T-helper 1 cell (primary cell): ENCODE measurements at places on chromosomes 12 and 14.

DNA sequence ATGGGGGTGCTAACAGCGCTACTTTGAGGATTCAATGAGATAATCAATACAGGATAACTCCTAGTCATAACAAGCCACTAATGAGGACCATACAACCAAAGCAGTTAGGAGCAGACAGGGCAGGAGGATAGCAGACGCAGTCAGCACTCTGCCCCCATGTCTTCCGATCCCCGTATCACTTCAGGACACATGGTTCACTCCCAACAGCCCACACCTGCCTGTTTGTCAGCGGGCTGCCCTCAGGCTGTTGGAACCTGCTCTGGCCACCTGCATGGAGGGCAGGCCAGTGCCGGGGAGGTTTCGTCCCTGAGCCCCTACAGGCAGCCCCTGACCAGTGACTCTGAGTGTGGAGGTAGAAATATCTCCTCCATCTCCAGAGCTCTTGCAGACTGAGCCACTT, 37.1 kb upstream of the LTBP2 start:
- no peak for DNase-seq

DNA sequence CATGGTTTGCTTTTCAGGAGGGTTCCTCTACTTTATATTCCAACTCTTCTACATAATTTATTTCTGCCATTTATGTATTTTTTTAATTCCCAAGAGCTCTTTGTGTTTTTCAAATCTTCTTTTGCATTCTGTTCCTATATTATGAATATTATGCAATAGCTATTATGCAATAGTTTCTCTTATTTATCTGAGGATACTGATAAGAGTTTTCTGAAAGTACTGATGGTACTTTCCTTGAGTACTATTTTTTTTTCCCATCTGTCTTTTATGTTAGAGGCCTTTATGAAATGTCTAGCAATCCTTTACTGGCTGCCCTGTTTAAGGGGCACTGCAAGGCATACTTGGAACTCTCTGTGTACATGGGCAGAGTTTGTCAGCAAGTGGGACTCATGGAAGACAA, 93.4 kb downstream of the SLC41A2 start:
- DNase-seq: no peak

GRCh38 chr12:39277416-39277815, 165.5 kb downstream of the KIF21A start:
- no peak for DNase-seq

DNA sequence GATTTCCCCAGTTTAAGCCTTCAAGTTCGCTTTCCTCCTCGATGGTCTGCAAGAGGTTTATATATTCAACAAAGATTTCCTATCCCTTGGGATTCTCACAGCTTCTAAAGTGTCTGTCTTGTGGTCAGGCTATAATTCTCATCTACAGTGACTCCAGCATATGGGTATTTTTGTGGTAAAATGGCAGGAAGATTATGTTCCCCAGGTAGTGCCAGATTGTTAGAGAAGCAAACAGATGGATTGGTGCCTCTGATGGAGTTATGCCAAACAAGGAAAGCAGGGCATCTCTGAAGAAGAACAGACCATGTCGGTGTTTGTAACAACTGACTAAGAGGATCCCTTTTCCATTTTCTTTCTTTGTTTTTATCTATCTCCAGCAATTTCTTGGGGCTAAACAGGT, 5.5 kb upstream of the CCDC175 start:
- no peak for DNase-seq

DNA sequence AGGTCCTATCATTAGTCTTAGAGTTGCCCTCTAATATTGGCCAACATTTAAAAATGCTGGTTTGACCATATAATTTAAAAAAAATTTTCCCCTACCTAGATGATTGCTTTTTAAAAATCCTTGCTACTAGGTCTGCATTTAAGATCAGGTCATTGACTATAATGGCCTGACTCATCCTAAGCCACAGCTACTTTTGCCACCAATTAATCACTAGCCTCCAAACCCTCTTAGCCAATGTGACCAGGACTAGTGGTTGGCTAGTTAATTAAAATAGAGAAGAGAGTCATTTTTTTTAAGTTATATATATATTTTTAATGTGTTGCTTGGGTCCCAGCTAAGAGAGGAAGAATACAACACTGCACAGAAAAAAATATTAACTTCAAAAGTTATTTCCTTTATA, 57.5 kb downstream of the SOS2 start:
- DNase-seq: no peak
